Cortex of kidney (tissue), 1 donor: ENCODE measurements at places on chromosomes 5 and 9.

DNA sequence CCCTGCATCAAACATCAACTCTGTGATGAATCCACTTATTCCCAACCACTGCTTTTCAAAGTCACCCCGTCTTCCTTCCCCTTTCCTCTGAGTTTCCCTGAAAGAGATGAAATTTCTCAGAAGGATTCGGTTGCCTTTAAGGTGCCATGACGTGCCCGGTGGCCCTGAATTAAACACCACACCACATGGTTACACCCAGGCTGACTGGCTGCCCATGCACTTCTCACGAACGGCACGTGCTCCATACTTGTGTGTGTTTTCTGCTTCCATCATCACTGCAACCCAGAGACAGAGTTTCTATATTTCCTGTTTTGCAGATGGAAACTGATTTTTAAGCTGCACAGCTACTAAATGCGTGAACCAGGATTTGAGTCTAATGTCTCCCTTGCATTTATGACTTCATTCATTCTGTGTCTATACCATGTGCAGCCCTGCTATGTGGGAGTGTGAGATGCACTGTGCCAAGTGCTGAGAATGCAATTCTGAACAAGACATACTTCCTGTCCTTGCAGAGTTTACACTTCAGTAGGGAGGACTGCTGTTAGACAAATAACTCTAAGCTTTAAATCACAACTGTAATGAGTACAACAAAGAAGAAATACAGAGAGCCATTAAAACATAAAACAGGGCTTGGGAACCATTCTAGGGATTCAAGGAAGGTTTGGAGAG is 162.9 kb downstream of the NXNL2 start:
- DNase-seq, result no peak

GRCh38 chr9:104836767-104837166 is 72.8 kb downstream of the NIPSNAP3B start:
- no peak for DNase-seq

GRCh38 chr5:125390326-125390725 is 643.9 kb upstream of the ZNF608 start:
- no peak for DNase-seq

DNA sequence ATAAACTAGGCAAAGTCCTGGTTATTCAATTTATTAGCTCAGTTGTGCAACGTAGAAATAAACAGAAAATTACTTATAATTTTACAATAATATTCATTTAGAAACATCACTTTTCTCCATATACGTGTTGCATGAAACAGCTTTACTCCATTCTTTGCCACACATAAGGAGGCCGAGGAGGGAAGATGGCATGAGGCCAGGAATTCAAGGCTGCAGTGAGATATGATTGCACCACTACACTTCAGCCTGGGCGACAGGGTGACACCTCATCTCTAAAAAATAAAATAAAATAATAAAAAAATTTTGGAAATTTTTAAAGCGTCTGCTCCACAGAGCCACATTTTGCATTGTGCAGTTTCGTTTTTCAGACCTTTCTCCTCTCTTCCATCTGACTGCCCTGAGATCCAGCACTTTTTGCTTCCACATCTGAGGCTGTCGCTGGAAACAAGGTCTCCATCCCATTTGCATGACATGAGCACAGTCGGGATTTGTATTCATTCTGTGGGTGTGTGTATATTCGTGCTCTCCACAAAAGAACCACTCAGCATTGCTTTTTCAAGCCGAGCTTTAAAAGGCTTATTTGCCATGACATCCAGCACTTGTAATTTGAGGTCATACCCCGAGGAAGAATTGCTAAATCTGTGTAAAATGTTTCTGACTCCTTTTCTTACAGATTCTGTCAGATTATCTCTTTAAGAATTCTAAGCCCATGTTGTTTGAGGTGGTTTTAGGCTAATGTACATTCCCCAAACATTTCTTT is 98.6 kb upstream of the MSX2 start:
- DNase-seq, result no peak
